ENCODE measurements at places on chromosomes 2 and 18. TPM values are rescaled to one million over a fixed set of nuclear protein-coding genes. Genes with fewer than 3 reads are reported as not detected.

The TEKT4 gene
- 0.14 TPM for total RNA-seq

The SUCLG1 gene
- 83.3 TPM for total RNA-seq

- DNase-seq, result no peak
Observed at GRCh38 chr2:232497348-232497747, 9.7 kb upstream of the ECEL1 start.

DNA sequence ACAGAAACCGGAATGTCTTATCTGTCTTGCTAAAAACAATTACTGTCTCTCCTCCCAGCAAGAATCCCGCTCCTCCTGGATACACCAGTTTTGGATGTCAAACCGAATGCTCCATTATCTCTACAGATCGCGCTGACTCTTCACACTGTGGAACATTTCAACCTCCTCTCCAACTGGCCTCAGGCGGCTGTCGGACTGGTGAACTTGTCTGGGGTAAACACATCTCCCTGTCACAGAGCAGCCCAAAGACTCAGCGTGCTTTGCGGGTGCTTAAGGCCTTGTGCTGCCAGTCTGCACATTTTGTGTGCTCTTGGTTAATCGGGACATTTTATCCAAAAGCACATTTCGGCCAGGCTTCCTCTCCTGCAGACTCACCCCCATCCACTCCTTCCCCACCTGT is 173.1 kb downstream of the ICOS start:
- DNase-seq, result no peak

GRCh38 chr2:88085099-88085498 is 17.5 kb downstream of the SMYD1 start:
- no peak for DNase-seq

- DNase-seq, result no peak
Observed at GRCh38 chr18:13528739-13529392, 197.5 kb downstream of the FAM210A start.

DNA sequence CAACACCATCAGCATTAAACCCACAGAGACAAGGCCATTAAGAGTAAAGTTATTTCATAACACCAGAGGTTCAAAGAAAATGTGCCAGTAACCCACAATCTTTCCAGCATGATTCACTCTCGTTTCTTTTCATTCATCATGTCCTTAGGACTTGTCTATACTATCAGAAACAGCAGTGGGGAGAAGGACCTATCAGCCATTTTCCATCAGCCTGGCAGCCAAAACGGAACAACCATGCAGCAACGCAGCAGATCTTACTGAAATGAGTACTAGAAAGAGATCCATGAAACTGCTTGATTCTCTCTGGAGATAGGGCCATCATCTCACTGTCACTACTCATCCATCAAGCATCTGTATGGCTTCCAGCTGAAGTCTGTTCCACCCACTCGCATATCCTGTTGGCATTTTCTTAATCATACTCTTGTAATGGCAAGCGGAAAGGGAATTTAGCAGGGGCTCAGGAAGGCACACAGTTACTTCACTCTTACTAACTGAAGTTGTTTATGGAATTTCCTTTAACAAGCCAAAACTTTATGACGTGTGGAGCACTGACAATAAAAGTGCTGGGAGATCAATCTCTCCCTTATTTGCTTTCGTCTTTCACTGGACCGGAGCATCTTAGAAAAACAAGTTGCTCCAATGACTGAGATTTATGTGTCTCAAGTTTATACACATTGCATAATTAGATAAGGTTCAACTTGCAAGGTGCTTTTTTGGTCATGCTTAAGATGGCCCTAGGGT is 69.7 kb downstream of the EPHA4 start:
- DNase-seq, result no peak

- no peak for DNase-seq
Observed at GRCh38 chr2:31511376-31511775, 69.4 kb downstream of the SRD5A2 start.

GRCh38 chr2:190545093-190545492 is 10.6 kb upstream of the NEMP2 start:
- no peak for DNase-seq

DNA sequence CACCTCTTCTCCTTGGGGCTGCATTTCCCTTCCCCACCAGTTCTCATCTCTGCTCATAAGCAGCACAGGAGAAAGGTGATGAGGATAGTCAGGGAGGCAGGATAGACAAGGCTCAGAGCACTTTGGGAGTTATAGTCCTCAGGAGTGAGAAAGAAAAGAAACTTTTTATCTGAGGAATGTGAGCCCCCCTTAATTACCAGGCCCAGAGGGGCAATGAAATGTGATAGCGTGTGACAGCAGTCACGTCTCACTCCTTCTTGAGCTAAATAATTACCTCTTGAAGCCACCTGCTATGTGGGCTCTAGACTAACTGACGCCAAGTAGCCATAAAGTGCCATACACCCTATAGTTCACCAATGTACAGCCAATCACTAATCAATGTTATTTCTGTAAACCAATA is 105.8 kb downstream of the SPP2 start:
- DNase-seq, result no peak

- DNase-seq, result no peak
Observed at GRCh38 chr2:228917220-228917619, 353.9 kb downstream of the PID1 start.

DNA sequence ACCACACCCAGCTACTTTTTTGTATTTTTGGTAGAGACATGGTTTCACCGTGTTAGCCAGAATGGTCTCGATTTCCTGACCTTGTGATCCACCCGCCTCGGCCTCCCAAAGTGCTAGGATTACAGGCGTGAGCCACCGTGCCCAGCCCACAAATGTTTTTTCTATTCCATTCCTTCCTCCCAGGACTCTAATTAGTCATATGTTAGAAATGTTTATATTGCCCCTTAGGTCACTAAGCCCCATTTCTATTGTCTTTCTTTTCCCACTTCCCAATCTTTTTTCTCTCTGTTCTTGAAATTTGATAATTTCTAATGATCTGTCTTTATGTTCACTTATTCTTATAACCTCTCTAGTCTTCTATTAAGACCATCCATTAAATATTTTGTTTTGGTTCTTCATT is 31.3 kb upstream of the CDCA7 start:
- DNase-seq, result no peak

DNA sequence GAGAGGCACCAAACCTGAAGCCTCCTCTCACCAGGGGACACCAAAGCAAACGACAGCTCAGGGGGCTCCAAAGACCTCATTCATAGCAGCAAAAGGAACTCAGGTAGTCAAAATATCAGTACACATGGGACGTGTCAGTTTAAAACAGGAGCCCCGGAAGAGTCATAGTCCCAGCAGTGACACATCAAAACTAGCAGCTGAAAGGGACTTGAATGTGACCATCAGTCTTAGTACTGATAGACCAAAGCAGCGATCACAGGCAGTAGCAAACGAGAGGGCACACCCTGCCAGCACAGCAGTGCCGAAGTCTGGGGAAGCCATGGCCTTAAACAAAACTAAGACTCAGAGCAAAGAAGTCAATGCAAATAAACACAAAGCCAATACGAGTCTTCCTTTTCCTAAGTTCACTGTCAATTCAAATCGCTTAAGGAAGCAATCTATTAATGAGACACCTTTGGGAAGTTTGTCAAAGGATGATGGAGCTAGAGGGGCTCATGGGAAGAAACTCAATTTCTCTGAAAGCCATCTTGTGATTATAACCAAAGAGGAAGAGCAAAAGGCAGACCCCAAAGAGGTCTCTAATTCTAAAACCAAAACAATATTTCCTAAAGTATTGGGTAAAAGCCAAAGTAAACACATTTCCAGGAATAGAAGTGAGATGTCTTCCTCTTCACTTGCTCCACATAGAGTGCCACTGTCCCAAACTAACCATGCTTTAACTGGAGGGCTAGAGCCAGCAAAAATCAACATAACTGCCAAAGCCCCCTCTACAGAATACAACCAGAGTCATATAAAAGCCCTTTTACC is 1.2 kb downstream of the GALNT5 start:
- no peak for DNase-seq

DNA sequence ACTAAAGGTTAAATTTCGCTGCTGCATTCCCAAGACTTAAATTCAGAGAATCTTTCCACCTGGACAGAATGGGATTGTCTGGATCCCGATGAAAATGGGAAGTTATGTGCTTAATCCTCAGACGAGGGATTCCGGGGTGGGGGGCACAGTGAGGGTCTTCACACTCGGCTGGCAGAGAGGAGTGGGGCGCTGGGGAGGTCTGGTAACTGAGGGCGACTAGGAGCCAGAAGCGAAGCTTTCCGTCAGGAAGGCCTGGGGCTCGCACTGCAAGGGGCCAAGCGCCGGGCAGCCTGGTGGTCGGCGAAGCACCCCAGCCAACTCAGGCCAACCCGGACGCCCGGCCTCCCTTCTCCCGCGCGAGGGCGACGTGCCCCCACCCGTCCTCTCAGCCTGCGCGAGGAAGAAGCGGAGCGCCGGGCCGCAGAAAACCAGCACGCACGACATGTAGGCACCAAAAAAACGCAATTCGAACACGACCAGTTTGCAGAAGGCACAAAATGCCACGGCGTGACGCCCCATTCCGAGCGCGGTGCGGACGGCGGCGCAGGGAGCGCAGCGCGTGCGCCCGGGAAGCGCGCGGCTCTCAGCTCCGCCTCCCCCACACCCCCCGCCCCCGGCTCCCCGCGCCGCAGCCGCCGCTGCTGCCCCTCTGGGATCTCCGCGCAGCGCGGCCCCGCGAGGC is 188.1 kb downstream of the ZEB2 start:
- peak; percentile 56 for DNase-seq

DNA sequence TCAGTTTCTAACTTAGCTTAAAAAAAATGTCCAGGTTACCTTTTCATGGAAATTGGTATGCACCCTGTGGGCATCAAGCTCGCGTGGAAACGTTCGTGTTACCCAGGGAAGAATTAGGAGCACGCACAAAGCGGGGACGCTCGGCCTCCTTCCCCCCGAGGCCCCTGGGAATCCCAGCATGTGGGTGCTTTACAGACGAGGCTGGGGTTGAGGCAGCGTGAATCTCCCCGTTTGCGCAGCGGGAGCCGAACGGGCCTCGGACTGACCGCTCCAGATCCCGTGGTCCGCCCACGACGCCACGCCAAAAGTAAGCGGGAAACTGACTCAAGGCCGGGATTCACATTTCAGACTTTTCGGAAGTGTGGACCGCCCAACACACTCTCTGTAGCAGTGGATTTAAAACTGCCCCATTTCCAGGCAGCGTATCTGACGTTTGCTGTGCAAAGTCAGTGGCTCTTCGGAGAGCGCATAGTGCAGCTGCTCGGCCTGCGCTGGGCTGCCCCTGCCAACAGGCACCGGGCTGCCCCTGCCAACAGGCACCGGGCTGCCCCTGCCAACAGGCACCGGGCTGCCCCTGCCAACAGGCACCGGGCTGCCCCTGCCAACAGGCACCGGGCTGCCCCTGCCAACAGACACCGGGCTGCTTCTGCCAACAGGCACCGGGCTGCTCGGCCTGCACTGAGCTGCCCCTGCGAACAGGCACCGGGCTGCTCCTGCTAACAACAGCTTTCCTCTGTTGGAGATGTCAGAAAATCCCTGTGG is 49.7 kb downstream of the SH3YL1 start:
- DNase-seq, result no peak

DNA sequence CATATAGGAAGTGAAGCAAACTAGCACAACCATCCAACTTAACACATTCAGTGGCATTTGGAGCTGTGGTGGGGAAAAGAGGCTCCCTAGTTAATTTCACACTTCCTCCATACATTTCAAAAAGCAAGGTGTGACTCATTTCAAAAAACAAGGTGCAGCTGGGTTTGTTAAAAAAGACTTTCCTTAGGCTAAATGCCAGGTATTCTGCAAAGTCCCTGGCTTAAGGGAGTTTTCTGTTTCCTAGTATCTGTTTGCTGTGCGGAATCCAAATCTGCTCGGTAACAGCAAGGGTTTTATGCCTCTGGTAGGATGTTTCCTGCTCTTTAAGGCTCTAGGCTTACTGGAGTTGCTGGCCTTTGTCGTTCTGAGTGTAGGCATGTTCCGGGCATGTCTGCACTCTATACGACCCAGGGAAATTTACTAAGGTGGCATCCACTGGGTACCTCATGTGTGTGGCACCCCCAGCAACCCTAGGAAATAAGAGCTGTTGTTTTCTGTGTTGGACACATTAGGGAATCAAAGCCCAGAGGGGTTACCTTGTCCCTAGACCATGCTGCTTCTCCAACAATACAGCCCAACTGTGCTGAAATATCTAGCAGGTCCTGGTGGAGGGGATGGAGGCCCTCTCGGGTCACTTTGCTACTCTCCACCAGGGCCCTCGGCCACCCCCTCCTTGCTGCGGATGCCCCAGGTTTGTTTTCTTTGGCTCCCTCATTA is 634 bp upstream of the MSGN1 start:
- DNase-seq, result no peak
